ENCODE measurements at places on chromosomes 13 and 19. TPM values are rescaled to one million over a fixed set of nuclear protein-coding genes. Genes with fewer than 3 reads are reported as not detected.
A peak's percentile ranks its signal among the peaks of the same experiment; 100 is the strongest.

DNA sequence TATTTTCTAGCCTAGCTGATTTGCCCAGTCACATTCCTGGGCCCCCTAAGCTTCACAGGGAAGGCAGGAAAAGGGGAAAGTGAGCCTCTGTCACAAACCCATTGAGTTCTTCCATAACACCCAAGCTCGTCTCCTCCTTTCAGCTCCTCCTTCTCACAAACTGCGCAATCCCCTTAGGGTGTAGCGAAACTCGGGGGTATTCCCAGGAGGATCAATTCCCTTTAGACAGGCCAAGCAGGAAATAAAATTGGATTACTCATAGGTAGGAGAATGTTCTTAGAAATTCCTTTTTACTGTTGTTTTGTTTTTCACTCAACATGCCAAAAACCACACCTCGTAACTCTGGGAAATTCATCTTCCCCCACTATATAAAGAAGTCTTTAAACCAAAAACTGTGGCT is 139.3 kb downstream of the IRS2 start:
- no peaks in the 10 kb centered on the region for H3K4me1 ChIP-seq
- no peaks in the 10 kb centered on the region for H3K36me3 ChIP-seq
- no peak overlapping the region for H3K4me3 ChIP-seq
- DNase-seq: no peak
- H3K27ac ChIP-seq: no peak overlapping the region

DNA sequence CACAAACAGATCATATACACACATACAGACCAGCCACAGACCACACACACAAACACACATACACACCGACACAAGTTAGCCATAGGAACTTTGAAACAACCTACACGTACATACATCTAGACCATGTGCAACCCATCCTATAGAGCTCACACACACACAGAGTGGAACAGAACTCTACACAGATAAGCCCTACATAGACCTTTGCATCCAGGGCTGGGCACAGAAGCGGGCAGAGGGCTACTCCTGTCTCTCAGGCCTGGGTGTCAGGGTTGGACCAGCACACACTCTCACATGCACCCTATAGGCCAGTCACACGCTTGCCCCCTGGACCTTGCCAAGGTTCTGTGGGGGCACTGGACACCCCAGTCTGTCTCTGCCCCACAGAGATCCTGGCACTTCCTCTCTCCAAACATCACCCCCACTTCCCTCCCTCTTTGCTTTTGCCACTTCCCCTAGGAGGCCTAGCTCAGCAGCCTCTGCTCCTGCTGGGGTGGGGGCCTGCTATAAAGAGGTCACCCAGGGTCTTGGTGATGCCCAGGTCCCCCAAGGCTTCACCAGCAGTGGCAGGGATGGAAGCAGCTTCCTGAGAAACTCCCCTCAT is 5.8 kb upstream of the JUNB start:
- peak overlapping the region; percentile 100 for H3K27ac ChIP-seq
- no peaks in the 10 kb centered on the region for H3K27me3 ChIP-seq
- no peak overlapping the region for H3K4me3 ChIP-seq
- DNase-seq: peak; percentile 77
- H3K4me1 ChIP-seq: peaks cover 72% of the 10 kb centered on the region

GRCh38 chr13:100746953-100747683 is 72.5 kb upstream of the TMTC4 start:
- no peak overlapping the region for H3K27ac ChIP-seq
- H3K4me1 ChIP-seq: no peaks in the 10 kb centered on the region
- no peak overlapping the region for H3K4me3 ChIP-seq
- no peak for DNase-seq
- no peaks in the 10 kb centered on the region for H3K27me3 ChIP-seq

SHISA2 gene
- not detected for total RNA-seq

ZNF222 gene
- total RNA-seq: not detected

DNA sequence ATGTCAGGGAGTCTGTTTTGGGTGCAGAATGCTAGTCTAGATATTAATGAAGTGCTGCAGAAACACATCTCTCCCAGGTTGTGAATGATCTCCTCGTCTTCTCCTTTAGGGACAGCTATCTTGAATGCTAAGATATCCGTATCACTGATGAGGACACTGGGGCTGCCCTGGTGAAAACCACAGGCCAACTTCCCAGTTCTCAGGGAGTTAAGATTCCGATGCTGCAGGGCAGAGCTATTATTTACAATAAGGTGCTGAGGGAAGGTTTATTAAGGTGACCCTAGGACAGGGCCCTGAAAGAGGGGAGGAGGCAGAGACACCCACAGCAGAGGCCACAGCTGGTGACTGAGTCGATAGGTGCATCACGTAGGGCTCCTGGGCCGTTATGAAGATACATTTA is 66.1 kb downstream of the TNFRSF19 start:
- DNase-seq: no peak
- no peaks in the 10 kb centered on the region for H3K4me1 ChIP-seq
- no peak overlapping the region for H3K4me3 ChIP-seq

EID2B gene
- total RNA-seq: not detected

DNA sequence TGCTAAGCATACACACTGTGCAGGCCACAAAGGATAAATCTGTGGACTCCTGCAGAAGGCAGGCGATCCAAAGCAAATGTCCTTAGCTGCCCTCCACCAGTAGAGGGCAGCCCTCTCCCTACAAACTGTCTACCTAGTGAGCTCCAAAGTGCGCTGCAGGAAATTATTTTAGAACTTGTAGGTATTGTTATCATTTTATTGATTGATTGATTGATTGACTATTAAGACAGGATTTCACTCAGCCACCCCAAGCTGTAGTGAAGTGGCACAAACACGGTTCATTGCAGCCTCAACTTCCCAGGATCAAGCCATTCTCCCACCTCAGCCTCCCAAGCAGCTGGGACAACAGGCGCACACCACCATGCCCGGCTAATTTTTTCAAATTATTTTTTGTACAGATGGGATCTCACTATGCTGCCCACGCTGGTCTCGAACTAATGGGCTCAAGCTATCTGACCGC is 37.3 kb downstream of the RNF6 start:
- no peak overlapping the region for H3K27ac ChIP-seq
- H3K4me3 ChIP-seq: no peak overlapping the region
- H3K36me3 ChIP-seq: no peaks in the 10 kb centered on the region

DNA sequence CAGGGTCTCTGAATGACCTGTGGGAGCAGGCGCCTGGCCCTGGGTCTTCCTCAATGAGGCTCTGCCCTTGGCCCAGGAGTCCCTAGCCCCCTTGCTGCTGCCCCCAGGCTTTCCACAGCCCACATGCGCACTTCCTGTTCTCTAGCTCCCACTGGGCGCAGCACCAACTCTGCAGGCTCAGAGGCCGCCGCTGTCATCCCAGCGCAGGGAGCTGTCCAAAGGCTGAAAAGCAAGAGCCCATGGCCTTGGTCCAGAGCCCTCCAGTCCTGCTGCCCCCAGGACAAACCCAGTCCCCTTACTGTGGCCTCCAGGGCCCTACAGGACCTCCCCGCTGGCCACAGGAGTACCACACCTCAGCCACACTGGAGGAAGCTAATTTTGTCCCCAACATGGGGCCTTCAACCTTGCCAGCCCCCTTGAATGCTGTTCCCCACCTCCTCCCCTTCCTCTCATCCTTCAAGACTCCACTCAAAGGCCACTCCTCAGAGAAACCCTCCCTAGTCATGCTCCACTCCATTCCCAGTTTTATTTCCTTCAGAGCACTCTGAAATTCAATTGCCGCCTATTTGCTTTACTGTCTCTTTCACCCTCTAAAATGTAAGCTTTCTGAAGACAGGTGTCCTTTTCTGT is 8.0 kb upstream of the POU2F2 start:
- no peak overlapping the region for H3K27ac ChIP-seq
- no peak overlapping the region for H3K4me3 ChIP-seq
- no peaks in the 10 kb centered on the region for H3K27me3 ChIP-seq
- H3K36me3 ChIP-seq: no peaks in the 10 kb centered on the region
- no peaks in the 10 kb centered on the region for H3K4me1 ChIP-seq

CBY2 gene
- total RNA-seq: not detected

DNA sequence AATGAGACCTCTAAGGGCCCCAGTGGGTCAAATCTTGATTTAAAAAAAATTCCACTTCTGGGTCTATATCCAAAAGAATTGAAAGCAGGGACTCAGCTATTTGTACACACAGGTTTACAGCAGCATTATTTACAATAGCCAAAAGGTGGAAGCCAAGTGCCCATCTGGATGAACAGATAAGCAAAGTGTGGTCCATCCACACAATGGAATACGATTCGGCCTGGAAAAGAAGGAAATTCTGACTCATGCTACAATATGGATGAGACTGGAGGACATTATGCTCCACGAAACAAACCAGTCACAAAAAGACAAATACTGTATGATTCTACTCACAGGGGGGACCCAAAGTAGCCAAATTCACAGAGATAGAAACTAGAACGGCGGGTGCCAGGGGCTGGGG is 76.7 kb downstream of the CACNA1A start:
- H3K27ac ChIP-seq: no peak overlapping the region
- no peaks in the 10 kb centered on the region for H3K4me1 ChIP-seq
- H3K36me3 ChIP-seq: no peaks in the 10 kb centered on the region
- H3K4me3 ChIP-seq: no peak overlapping the region

PPM1N gene
- 1.7 TPM for total RNA-seq

NACC1 gene
- total RNA-seq: 42.1 TPM

GRCh38 chr19:11401808-11402543 is 17.1 kb downstream of the RGL3 start:
- no peaks in the 10 kb centered on the region for H3K4me1 ChIP-seq
- no peak overlapping the region for H3K27ac ChIP-seq
- no peaks in the 10 kb centered on the region for H3K36me3 ChIP-seq
- no peak for DNase-seq
- H3K4me3 ChIP-seq: no peak overlapping the region

- no peak overlapping the region for H3K4me3 ChIP-seq
- no peak overlapping the region for H3K27ac ChIP-seq
- H3K4me1 ChIP-seq: no peaks in the 10 kb centered on the region
Observed at GRCh38 chr13:47991859-47992258, 9.2 kb downstream of the SUCLA2 start.

OR7A5 gene
- total RNA-seq: not detected

Measured in Peyer's patch (tissue), 4 donors.